ENCODE measurements at places on chromosomes 7 and 10.

DNA sequence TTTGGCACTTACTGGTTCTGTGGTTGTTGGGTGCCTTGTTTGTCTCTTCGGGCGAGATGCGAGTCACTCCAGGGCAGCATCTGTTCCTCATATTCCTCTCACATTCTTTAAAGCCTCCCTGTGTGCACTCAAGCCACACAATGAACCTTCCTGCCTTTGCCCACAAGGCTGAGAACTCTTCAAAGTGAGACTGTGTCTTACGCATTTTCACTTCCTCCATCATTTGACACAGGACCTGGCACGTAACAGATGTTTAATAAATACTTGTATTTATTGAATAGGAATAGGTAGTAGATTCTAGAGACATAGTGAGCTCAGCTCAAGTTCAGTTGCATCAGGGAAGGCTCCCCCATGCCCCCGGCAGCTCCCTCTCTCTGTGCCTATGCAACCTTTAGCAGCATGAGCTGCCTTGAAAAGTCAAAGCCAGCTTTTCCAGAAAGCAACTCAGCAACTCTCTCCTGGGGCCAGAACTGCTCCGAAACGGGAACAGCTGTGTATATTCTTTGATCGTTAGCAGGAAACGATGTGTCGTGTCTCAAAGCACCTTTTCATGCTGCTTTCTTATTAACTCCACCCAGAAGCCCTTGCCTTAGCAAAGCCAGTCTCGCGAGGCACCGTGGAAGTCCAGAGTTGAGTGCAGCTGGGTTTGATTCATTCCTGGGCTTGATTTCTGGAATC is 97.5 kb downstream of the PFKFB3 start:
- peak; percentile 56 for DNase-seq

GRCh38 chr7:42186151-42186550 is 50.9 kb downstream of the GLI3 start:
- DNase-seq: no peak

GRCh38 chr10:87092861-87093631 is 1.6 kb downstream of the GLUD1 start:
- DNase-seq: peak; percentile 29

DNA sequence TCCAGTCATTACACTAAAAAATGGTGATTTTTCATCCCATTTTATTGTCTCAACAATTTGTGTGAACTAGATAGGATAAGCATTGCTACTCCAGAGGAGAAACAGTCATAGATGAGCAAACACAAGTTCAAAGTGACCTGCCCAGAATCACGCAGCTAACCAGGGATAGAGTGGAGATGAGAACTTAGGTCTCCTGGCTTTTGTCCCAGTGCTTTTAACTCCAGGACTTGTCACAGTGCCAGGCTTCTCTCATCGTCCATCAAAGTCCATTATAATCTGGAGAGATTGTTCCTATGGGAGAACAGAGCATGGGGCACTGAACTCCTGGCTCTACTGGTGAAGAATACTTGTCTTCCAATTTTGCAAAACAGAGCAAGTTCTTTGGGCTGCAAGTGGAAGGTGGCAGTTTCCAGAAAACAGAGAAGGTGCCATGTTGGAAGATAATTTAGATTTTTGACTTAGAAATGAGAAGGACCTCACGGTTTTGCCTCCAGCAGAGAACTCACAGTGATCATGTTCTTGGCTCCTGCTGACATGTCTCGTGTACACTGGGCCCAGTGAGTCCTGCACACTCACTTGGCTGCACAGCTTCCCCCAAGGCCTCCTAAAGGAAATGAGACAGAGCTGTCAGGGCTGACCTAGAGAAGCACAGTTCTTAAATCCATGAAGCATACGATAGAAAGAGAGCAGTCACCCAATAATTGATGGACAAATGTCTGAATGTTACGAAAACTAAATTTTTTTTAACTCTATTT is 322.9 kb upstream of the NRP1 start:
- no peak for DNase-seq

GRCh38 chr10:62244785-62245467 is 23.7 kb downstream of the RTKN2 start:
- DNase-seq: peak; percentile 11

- no peak for DNase-seq
Measured at GRCh38 chr10:124074501-124075109, 18.8 kb downstream of the CHST15 start.

GRCh38 chr7:45563401-45563800 is 10.8 kb upstream of the ADCY1 start:
- no peak for DNase-seq

GRCh38 chr10:35495521-35496119 is 109.5 kb upstream of the GJD4 start:
- DNase-seq: no peak

GRCh38 chr7:131066635-131067034 is 261.0 kb upstream of the MKLN1 start:
- DNase-seq: no peak

DNA sequence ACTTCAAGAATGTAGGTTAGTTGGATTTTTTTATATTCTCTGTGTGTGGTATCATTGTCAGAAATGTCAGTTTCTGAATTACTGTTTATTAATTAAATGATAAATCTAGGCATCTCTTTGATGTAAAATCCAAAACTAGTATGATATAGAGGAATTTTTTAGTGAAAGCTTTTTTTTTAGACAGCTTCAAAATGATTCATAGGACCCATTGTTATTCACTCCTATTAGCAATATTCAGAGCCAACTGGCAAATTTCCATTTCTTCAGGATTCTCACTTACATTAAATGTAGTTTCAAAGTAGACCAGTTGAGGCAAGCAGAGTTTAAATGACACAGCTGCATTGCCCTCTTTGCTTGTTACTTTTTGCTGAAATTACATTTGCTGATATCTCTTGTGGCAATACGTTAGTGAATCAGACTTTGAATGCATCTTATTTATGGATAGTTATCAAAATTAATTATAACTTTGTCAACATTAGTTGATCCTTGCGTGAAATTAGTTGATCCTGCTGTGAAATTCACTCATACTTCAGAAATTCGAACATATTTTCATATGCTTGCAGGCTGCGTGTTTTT is 20.3 kb downstream of the ZNF277 start:
- no peak for DNase-seq

- no peak for DNase-seq
Measured at GRCh38 chr10:91420868-91421267, 10.7 kb downstream of the HECTD2 start.

DNA sequence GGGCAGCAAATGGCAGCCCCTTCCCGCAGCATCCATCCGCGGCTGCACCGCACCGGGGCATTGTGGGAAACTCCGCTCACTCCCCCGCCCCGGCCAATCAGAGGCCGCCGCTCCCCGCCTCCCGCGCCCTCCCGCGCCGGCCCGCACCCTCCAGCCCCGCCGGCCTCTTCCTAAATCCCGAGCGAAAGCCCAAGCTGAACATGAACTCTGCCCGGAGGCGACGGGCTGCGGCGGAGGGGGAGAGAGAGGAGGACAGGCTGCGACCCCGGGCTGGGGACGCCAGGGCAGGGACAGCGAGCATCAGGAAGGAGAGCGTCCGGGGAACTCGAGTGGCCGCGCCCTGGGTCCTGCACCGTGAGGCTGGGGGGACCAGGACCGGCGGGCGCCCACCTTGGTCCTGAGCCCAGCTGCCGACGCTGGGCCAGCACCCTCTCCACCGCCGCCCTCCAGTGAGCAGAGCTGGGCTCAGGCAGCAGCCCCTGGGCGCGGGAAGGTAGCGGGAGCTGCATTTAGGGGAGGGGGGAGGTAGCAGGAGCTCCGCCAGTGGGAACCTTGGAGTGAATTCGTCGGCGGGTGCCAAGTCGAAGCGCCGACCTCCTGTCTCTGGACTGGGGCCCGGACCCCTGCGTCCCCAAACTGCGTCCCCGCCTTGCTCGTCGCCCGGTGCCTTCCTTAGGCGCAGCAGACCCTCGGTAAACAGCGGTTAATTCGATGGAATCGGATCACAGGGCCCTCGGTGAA is at the start of gene DGKI:
Gene DGKI, minus strand, starts transcription at position 148 of the 741 bp plus-strand sequence.
- no peak for DNase-seq

DNA sequence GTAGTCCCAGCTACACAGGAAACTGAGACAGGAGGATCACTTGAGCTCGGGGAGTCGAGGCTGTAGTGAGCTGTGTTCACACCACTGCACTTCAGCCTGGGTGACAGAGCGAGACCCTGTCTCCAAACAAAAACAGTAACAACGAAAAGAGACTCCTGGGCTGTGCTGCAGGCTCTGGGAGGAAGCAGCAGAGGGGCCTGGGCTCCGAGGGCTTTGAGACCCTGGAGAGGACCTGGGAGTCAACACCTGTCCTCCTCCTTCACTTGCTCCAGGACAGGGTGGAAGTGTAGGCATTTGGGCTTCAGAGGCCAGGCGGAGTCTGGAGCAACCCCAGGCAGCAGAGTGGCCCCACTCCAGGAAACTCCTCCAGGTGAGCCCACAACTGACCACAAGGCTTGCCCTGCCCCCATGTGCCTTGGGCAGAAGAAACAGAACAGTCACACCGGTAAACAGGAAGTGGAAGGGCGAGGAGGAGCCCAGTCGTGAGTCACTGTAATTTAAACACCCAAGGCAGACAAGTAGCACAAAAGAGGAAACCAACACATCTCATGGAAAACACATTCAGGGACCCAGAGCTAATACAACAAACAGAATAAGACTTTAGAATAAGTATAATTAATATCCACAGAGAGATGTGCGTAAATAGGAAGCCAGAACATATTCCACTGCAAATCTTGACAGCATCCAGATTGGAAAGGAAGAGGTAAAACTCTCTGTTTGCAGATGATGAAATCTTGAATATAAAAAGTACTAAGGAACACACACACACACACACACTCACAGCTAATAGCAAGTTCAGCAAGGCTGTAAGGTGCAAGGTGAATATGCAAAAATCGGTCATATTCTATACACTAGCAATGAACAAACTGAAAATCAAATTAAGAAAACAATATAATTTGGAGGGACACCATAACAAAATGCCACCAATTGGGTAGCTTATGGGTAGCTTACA is 20.5 kb upstream of the RASGEF1A start:
- peak; percentile 31 for DNase-seq

- DNase-seq: no peak
Measured at GRCh38 chr10:26805567-26806245, 55.1 kb downstream of the ABI1 start.

All from T-helper 22 cell (primary cell).